RPMI8226 (cell line): ENCODE measurements at places on chromosomes 3 and 15.

- no peak for DNase-seq
These were observed 372.2 kb upstream of the WNT5A start for GRCh38 chr3:55859305-55859704.

- DNase-seq: no peak
These were observed 229.5 kb downstream of the CHL1 start for GRCh38 chr3:426072-426471.

DNA sequence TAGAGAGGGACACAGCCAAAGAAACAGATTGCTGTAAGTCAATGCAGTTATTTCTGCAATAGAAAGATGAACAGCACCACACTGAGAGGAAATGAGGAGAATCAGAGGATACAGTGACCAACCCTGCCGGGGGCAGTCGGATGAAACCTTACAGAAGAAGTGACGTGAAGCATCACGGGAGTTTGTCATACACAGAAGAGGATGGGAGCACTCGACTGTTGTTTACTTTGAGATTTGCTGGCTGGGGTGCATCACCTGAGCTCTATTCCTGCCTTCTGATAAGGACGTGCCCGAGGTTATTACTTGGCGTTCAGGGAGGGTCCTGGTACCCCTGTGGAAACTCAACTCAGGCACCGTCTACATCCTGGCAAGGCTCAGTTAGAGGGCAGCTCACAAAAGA lies 45.4 kb downstream of the MAGEF1 start:
- no peak for DNase-seq

DNA sequence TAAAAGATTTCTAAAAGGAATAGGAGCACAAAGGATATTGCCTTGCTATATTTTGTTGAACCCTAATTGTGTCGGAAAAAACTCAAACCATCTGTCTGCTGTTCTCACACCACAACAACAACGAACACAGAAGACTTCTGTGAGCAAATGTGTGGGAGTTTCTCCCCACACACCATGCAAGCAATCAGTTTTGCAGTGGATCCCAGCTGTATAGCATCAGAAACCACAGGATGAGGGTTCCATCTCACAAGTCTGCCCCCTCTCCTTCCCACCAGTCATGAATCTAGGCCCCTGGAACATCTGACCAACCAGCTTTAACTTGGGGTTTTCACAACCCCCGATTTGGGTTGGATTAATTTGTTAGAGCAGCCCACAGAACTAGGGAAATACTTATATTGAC lies 91.3 kb upstream of the SLC4A7 start:
- no peak for DNase-seq

DNA sequence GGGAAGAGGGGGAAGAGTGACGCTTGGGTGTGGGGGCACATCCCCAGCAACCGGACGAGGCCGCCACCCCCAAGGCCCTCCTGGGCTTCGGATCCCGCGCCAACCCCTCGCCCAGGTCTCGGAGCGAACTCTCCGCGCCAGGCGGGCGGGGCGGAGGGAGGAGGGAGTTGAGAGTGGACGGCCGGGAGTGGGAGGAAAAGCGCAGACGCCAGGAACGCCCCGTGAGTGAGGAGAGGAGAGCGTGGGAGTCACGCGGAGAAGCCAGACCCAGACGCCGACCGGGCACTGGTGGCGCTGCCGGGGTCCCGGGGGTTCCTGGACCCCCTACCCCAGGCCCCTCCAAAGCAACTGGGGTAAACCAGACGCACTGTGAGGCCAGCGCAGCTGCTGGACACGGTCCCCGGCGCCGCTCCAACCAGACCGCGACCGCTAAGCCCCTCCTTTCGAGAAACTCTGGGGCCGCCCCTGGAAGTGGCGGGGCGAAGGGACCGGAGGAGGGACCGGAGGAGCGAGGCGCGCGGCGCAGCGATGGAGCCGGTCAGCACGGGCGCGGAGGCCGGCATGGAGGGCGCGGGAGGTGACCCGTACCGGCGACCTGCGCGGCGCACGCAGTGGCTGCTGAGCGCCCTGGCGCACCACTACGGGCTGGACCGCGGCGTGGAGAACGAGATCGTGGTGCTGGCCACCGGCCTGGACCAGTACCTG lies at the start of gene EFCC1:
Gene EFCC1, plus strand, starts transcription at position 204 of the 705 bp plus-strand sequence. Its CDS starts 325 bp downstream, at position 529.
- DNase-seq: no peak
